ENCODE measurements at places on chromosomes 16 and 17.

DNA sequence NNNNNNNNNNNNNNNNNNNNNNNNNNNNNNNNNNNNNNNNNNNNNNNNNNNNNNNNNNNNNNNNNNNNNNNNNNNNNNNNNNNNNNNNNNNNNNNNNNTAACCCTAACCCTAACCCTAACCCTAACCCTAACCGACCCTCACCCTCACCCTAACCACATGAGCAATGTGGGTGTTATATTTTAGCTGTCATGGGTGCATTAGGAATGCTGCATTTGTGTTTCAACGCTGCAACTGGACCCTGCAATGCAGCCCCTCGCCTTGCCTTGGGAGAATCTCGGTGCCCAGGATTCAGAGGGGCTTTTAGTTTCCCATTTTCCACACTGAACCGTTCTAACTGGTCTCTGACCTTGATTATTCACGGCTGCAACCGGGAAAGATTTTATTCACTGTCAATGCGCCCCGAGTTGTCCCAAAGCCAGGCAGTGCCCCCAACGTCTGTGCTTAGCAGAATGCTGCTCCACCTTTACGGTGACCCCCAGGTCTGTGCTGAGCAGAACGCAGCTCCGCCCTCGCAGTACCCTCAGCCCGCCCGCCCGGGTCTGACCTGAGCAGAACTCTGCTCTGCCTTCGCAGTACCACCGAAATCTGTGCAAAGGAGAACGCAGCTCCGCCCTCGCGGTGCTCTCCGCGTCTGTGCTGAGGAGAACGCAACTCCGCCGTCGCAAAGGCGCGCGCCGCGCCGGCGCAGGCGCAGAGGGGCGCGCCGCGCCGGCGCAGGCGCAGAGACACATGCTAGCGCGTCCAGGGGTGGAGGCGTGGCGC is 43.3 kb downstream of the POLR3K start:
- no peak for DNase-seq

DNA sequence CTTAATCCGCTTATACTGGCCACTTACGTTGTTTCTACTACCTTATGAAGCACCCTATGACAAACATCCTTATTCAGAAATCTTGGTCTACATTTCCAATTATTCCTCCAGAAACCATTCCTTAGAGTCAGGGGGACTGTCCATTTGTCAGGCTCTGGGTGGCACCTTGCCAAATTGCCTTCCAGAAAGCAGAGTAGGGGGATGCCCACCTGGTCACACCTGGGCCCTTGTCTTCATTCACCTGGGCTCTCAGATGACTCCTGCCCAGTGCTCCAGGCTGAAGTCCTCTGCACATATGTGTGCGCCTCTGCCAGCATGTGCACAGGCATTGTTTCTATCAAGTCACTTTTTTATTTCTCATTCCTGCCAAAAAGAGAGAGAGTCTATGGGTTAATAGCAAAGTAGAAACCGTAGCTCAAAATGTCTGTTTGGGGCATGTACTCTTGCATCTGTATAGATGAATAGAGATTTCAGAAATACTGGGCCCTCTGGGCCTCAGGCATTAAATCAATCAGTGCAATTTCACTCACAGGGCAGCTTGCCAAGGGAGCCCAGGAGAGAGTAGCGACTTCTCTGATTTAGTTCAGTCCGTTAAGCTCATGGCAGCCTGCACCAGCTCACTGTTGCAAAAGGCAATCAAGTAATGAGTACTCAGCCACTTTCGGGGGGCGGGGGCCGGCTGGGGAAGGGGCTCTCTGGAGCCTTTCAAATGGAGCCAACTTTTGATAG is 104.7 kb downstream of the SOCS1 start:
- peak; percentile 34 for DNase-seq

DNA sequence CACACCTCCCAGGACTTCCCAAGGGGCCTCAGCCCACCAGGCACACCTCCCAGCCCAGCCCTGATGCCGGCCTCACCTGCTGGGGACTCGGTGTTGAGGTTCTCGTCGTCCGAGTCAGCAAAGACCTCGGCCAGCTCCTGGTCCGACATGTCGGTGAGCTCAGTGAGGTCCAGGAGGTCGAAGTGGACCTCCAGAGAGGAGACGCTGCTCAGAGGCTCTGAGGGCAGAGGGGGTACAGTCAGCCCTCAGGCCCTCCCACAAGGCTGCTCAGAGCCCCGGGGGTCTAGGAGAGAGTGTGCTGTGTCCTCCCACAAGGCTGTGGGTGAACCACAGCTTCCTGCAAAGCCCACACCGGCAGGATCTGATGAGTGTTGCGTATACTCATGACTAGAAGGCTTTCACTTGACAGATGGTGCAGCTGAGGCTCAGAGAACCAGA is 10.5 kb downstream of the DBNDD1 start:
- DNase-seq: no peak

GRCh38 chr17:15919466-15919865 is 25.5 kb upstream of the ADORA2B start:
- DNase-seq: no peak

GRCh38 chr17:28751600-28752366 is 8.0 kb downstream of the TRAF4 start:
- peak; percentile 21 for DNase-seq

DNA sequence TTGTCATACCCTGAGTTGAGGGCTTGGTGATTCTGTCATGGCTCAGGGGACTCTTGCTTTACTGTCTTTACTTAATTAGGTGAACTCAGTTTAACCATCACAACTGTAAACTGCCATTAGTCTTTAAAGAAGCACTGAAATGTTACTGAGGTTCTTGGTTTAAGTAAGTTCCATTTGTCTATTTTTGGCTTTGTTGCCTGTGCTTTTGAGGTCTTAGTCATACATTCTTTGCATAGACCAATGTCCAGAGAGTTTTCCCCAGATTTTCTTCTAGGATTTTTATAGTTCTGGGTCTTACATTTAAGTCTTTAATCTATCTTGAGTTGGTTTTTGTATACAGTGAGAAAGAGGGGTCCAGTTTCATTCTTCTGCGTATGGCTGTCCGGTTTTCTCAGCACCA is 137.5 kb downstream of the SOCS1 start:
- DNase-seq: no peak

DNA sequence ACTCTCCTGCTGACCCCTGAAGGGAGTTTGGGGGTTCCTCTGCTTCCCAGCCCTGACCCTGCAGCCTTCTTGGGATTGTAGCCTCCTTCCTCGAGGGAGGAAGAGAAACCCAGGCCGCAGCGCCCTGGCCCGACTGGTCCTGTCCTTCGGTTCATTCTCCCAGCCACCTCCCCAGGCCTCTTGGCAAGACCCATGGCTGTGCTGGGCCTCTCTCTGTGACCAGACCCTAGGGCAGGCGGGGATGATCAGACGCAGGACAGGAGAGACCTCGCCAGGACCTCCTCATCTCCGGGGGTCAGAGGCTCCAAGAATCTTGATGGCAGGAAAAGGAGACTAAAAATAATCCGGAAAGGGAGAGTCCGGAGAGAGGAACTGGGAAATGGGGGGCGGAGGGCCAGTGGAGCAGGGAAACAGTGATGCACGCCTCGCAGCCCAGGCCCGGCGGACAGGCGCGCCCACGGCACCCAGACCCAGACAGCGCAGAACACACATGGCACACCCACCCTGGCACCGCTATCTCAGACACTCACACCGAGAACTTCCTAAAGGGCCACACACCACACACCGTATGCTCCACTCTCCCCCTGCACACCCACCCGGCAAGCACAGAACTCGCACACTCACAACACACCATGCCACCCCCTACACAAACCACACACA is 1.2 kb downstream of the ARHGEF15 start:
- peak; percentile 80 for DNase-seq

GRCh38 chr17:35496451-35497290 is 40.8 kb downstream of the SLFN12L start:
- no peak for DNase-seq

- DNase-seq: no peak
Observed at GRCh38 chr17:28718333-28719020, 809 bp upstream of the RAB34 start.

GRCh38 chr16:65932350-65933072 is 434.0 kb upstream of the CDH5 start:
- DNase-seq: no peak

DNA sequence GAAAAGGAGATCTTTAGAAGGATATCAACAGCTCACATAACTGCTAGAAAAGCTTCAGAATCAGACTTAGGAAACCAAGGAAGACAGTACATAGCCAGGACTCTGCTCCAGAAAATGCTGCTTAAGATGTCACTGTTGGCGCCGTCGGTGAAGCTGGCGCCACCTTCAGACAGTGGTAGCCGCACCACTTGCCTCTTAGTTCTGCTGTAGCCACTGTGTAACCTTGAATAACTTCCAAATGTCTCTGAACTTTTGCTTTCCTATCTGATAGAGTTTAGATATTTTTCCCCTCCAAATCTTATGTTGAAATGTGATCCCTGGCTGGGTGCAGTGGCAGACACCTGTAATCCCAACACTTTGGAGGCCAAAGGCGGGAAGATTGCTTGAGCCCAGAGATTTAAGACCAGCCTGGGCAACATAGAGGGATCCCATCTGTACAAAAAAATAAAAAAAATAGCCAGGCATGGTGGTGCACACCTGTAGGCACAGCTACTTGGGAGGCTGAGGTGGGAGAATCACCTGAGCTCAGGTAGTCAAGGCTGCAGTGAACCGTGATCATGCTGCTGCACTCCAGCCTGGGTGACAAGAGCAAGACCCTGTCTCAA is 6.3 kb upstream of the USP31 start:
- DNase-seq: no peak

DNA sequence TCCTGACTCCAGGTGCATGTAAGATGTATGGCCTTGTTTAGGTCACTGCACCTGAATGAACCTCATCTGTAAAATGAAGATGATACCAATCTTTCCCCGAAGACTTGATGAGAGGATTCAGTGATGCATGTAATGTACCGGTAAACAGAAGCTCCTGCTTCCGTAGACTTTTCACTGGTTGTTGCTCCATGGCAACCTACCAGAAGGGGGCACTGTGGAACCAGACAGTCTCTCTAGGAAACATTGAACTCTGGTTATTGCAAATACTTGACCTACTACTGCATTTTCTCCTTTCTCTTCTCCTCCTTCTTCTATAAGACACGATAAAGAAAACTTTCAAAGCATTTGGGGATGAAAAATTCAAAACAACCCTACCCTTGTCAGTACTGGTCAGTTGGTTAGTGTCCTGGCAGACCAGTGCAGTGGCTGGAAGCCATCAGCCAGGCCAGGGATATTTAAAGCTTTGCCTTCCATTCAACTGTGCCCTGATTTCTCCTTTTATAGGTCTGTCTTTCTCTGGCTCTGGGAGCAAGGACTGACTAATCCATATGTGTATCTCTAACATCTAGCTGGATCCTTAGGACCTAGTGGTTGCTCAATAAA is 667.4 kb upstream of the SALL1 start:
- DNase-seq: no peak

DNA sequence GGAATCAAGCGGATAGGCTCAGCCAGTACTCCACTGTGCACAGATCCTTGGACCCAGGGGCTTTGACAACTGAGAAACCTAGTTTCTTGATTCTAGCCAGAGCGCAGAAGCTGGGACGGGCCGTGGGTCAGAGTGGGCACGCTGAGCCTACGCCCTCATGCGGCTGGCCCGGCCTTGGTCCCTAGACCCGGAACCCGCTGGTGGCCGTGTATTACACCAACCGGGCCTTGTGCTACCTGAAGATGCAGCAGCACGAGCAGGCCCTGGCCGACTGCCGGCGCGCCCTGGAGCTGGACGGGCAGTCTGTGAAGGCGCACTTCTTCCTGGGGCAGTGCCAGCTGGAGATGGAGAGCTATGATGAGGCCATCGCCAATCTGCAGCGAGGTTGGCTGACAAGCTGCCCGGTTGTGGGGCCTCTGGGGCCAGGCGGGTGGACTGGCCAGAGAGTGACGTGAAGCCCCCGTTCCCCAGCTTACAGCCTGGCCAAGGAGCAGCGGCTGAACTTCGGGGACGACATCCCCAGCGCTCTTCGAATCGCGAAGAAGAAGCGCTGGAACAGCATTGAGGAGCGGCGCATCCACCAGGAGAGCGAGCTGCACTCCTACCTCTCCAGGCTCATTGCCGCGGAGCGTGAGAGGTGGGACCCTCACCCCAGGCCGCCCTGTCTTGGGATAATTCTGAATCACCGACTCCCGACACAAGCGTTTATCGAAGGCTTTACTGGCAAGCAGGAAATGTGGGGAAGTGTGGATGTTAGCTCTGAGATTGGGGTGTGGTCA is 946 bp downstream of the STUB1 start:
- DNase-seq: no peak

DNA sequence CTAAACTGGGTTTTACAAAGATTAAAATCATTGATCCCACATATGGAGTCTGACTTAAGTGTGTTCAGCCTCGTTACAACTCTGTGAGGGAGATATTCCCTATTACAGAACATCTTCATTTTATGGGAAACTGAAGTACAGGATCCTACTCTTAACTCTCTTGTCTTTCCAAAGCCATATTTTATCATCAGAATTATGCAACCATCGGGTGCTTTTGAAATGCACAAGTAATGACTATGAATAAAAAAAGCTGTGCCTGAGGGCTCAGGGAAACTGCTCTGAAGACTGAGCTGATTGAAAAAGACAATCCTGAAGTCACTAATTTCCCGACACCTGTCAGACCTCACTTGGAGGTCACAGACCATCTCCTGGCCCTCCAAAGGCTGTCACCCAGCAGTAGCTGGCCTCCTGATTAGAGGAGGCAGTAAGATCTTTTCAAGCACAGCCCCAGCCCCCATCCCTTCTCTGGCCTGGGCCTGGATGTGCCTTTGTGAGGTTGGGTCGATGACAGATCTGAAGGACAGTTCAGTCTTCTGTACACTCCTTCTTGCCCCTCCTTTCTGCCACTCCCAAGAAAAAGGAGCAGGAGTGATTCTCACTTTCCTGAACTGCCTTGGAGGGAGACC is 5.6 kb downstream of the AKAP1 start:
- DNase-seq: no peak

GRCh38 chr16:46822270-46822669 is 8.7 kb downstream of the C16orf87 start:
- DNase-seq: no peak

GRCh38 chr16:31270795-31271194 is 11.0 kb downstream of the ITGAM start:
- DNase-seq: no peak

- DNase-seq: no peak
Observed at GRCh38 chr16:1461146-1461545, 13.7 kb downstream of the CLCN7 start.

DNA sequence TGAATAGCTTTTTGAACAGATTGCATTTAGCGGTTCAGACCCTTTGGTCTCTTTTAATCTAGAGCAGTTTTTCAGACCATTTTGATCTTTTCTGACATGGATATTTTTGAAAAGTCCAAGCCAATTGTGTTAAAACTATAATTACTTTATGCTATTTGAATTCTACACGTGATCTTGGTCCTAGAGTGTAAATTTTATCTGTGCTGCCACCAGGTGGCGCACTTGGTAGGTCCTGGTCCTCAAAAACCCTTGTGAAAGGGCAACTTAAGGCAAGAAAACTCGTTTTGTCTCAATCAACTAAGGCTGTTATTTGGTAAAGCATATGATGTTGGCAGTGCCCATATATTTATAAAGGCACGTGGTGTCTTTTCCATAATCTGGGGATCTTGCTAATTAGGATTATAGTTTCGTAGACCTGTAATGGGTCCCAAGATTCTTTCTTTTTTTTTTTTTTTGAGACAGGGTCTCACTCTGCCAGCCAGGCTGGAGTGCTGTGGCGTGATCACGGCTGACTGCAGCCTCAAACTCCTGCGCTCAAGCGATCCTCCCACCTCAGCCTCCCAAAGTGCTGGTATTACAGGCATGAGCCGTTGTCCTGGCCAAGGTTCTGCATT is 43.9 kb upstream of the TEX2 start:
- DNase-seq: no peak

- no peak for DNase-seq
Observed at GRCh38 chr17:61322325-61323002, 77.2 kb upstream of the TBX2 start.

- DNase-seq: no peak
Observed at GRCh38 chr17:75629157-75629556, 4.1 kb upstream of the SMIM5 start.

GRCh38 chr17:9645851-9646545 is 681 bp downstream of the USP43 start:
- DNase-seq: no peak
